ENCODE measurements at places on chromosomes 7 and 10.

DNA sequence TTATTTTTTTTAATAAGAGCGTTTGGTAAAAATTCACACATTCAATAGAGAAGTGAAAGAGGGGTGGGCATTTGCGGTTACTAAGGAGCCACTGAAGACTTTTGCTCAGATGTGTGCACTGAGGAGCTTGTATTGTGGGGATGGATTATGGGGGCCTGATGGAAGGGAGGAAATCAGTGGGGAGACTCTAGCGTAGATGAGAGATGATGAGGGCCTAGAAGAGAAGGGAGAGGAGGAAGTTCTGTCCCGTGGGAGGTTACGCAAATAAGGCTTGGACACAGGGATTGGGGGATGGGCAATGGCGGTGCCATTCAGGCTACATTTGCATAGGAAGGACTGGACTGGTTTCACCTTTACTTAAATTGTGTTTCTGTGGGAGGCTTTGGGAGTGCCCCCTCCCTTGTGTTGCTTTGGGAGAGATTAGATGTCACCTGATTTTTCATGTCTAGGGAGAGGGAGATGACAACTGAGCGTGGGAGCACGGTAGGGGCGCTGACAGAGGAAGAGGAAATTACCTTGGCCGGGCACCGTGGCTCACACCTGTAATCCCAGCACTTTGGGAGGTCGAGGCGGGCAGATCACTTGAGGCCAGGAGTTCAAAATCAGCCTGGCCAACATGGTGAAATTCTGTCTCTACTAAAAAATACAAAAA is 2.2 kb upstream of the HIP1 start:
- DNase-seq = no peak

- DNase-seq = no peak
These were observed 41.4 kb downstream of the ZMYND11 start for GRCh38 chr10:176677-177076.

GRCh38 chr10:132723330-132723970 is 62.5 kb downstream of the NKX6-2 start:
- no peak for DNase-seq

- DNase-seq = no peak
These were observed 35.3 kb downstream of the VSTM4 start for GRCh38 chr10:49080071-49080470.

DNA sequence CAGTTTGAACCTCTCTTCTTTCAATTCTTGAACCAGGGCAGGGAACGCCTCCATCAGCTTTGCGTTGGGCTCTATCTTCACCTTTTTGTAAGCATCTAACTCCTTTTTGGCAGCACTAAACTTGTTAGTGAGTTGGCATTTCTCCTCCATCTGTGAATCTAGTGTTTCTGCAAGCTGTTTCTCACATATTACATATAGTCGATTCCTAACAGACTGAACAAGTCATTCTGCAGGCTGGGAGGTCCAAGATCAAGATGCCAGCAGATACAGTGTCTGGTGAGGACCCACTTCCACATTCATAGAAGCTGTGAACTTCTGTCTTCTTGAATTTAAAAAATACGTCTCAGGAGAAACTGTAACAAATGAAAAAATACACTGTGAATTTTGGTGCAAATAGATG is 539.7 kb downstream of the ANKRD7 start:
- no peak for DNase-seq

GRCh38 chr7:44757311-44757710 is 8.7 kb downstream of the ZMIZ2 start:
- no peak for DNase-seq

DNA sequence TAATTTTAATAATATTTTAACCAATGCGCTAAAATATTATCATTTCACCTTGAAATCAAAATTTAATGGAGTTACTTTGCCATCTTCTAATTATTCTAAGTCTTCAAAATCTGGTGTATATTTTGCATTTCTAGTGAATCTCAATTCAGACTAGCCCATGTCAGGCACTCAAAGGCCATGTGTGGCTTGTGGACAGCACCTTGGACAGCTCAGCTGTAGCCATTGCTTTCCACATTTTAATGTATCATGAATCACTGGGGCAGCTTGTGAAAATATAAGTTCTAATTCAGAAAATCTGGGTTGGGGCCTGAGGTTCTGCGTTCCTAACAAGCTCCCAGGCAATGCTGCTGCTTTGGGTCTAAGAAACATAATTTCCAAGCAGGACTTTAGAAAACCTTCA is 57.2 kb downstream of the MGAM2 start:
- DNase-seq = no peak

GRCh38 chr10:124240839-124241291 is 147.5 kb upstream of the CHST15 start:
- DNase-seq = no peak

DNA sequence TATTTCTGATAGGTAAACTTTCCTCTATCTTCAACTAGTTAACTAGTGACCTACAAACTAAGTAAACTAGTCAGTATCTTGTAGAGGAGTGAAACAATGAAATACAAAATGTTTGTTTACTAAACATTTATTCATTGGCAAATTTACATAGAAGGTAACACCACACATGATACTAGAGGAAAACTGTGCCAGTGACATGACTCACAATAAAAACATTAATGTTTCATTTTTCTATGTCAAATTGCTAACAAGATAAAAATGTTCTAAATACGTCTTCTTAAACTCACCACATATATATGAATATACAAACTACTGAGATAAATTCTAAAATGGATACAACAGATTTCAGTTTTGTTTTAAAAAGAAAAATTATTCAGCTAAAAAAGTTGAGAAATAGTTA is 471.3 kb downstream of the PARD3 start:
- DNase-seq = no peak

DNA sequence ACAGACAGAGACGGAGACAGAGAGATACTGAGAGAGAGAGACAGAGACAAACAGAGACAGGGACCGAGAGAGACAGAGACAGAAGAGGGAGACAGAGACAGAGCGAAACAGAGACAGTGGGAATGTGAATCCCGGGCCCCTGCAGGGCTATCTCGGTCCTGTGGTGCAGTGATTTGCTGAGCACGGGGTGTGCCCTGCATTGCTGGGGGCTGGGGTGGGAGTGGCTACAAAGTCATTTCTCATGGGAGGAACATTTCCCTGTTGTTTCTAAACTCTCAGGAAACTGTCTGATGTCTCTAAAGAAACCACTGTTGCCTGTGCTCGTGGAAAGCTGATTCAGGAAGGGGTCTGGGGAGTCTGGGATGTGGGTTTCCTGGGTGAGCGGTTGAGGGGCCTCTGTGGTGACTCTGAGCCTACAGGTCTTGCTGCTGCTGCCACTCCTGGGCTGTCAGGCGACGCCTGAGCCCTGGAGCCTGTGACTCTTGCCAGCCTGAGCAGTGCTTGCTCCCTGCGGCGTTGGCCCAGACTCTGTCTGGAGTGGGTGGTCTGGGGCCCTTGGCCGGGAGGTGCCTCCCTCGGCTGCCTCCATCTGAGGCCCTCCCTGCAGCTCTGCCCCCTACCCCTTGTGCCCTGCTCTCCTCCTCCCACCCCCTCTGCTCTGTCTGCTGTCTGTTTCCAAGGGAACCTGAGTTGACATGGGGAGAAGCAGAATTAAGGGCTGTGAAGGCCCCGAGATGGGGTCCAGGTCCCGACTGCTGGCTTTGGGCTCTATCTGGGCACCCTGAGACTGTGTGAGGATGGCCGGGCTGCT is 292.0 kb downstream of the WDR37 start:
- DNase-seq = no peak

DNA sequence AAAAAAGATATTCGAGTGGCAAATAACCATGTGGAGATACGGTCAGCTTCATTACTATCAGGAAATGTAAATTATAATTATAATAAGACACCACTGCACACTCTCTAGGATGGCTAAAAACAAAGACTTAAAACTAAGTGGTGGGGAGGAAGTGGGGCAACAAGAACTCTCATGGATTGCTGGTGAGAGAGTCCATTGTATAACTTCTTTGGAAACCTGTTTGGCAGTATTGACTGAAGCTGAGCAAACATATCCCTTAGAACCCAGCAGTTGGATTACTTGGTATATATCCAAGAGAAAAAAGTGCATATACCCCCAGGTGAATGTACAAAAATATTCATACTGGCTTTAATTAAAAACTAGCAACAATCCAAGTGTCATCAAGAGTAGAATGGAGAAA is 133.7 kb upstream of the CTBP2 start:
- no peak for DNase-seq

DNA sequence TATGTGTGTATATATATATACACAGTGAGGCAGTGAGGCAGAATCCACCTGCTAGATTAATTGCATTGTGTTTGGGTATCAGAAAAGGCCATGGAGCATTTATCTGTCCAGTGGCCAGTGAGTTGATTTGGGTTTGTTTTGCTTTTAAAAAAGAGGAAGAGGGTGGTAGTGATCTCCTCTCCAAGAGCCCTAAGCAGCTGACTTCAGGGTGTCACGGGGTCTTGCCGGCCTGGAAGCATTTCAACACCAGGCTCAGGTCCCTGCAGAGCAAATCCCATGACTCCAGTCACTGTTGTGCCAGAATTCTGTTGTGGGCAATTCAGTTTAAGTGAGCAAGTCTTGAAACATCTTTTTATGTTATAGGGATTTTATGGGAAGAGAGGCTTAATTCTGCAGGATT is 30.6 kb upstream of the GPNMB start:
- no peak for DNase-seq

DNA sequence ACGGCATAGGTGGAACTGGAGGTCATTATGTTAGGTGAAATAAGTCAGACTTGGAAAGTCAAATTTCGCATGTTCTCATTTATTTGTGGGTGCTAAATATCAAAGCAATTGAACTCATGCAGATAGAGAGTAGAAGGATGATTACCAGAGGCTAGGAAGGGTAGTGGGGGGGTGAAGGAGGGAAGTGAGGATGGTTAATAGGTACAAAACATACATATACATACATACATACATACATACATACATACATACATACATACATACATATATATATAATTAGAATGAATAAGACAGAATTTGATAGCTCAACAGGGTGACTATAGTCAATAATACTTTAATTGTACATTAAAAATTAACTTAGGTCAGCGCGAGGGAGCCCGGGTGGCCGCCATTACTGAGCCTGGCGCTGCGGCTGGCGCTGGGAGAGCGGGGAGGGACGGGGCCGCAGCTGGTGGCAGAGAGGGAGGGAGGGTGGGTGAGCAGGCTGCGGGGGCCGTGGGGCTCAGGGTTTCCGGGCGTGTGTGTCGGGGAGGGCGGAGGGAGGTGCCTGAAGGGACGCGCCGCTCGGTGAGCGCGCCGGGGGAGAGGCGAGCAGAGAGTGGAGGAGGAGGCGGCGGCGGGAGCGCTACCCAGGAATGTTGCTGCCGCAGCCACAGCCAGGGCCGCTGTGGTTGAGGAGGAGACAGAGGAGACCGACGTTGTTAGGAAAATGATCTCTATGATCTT is 85.8 kb upstream of the EGFR start:
- DNase-seq = no peak

GRCh38 chr10:109947111-109947920 is 24.0 kb upstream of the XPNPEP1 start:
- DNase-seq = no peak

- no peak for DNase-seq
These were observed 29.7 kb downstream of the TMEM248 start for GRCh38 chr7:66950763-66951162.

DNA sequence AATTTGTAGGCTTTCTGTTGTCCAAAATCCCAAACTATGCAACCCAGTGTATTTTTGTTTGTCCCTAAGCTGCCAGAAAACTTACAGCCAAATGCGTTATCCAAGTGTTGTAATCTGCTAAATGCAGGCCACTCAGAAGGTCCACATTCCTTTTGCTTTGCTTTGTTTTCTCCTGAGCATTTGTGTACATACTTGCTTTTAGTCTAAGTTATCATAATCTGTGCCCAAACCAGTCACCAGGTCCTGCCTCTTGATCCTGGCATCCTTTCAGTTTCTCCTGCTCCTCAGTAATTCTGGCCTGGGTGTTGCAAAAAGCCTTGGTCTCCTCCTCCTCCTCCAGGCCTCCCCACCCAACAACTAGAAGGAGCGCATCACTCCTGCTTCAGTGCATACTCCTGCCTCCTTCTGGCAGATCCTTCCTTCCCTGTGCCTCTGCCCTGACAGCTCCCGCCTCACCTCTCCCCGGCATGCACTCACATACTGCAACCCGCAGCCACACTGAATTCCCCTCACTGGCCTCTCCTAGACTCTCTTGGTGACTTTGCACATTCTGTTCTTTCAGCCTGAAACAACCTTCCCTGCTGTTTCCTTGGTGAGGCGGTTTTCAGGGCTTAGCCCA is 2.3 kb downstream of the DENND2A start:
- no peak for DNase-seq

DNA sequence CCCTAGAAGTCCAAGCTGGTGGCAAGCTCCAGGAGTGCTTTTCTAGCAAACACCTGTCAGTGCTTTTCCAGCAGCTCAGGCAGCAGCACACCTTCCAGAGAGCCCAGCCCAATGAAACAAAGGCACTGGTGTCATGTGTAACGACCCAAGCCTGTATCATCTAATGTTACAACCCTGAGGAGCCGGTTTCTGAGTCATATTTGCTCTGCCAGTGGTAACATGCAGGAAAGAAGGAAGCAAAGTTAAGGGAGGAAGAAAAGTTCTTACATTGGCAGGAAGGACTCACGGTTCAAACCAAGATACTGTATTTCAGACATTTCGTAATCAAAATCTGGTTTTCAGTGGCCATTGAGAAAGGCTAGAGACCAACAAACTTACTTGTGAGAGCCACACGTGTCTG is at the start of gene ANKRD22:
ANKRD22 (minus strand) TSS at position 139 of the 400 bp plus-strand sequence. CDS start 237 bp downstream, outside the sequence.
- no peak for DNase-seq

DNA sequence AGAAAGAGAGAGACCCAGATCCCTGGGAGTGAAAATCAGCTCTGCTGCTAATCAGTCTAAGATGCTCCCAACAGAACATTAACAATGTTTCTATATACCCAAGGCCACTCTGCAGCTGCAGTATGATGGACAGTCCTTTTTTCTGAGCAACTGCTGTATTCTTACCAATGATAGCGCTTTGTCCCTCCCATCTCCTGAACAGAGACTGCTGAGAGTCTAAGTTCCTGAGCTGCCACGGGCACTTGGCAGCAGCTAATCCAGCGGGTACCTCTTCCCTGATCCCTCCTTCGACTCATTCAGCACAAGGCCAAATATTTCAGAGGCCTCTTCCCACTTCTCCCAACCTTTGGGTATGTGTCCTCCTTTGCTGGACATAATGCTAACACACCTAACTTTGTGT is 7.7 kb downstream of the CPVL start:
- no peak for DNase-seq

DNA sequence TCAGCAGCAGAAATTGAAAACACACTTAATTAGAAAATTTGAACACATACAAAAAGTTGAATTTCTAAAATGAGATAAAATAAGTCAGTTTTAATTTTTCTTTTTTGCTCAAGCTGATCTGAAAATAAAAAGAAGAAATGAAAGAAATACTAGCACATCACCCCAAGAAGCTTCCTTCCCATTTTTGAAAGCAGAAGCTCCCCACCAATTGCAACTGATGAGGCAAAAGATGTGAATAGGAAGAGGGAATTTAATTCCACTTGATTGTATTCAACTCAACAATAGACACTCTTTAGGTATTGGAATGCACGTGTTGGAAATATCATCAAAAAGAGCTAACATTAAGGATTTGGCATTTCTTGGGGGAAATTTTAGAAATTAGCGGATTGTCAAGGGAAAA is 175.8 kb downstream of the TRIL start:
- DNase-seq = no peak

Measured in activated T-cell treated with anti-CD3 and anti-CD28 coated beads for 48 hours (primary cell).